ENCODE measurements at places on chromosomes 1 and 21.

DNA sequence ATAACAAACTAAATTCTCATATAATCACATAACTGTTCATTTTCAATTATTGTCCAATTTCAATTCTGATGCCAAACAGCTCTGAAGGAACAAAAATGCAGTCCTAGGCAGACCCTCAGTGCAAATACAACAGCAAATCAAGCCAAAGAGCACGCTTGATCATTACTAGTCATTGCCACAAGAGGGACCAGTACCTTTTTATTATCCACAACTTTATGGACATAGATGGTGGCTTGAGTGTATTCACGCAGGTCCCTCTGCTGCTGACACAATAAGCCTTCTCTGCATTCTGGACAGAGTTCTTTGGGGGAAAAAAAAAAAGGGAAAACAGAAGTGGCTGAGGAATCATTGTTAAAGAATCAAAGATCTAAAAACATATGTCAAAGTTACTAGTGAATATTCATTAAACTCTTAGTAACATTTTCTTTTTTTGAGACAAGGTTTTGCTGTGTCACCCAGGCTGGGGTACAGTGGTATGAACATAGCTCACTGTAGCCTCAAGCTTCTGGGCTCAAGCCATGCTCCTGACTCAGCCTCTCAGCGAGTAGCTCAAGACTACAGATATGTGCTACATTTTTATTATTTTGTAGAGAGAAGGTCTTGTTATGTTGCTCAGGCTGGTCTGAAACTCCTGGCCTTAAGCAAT lies 34.3 kb upstream of the RAP1GAP start:
- DNase-seq, result peak; percentile 40

DNA sequence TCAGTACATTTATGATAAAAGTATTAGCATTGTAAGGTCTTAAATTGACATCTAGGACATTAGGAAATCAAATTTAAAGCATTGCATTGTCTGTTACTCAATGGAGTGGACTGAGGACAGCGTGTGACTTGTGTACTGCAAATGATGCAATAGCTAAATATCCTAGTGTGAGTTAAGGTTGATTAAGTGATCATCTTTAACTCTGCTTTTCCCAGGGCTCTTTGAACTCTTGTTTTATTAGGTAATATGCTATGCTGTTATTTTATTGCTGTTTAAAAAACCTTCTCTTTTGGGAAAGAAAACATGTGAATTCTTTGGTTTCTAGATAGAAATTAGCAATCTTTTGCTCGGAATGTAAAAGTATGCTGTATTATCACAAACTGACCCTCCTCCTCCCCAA lies 38.6 kb downstream of the NFIA start:
- no peak for DNase-seq

GRCh38 chr1:178382372-178382771 lies 114.4 kb downstream of the CLEC20A start:
- no peak for DNase-seq

DNA sequence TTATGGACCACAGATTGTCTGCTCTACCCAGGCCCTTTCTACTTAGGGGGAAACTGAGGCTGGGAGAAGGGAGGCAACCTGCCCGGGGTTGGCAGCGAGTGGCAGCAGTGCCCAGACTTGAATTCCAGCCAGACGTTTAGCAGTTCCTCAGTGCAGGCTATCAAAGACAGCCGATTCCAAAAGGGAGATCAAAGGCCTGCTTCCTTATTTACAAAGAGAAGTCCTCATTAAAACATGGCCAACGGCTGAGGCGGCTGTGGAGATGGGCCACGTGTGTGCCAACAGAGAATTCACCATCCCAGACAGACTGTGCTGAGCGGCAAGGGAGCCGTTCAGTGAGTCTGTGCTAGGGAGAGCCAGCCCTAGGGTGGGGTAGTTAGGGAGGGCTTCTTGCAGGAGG lies 27.7 kb downstream of the C1QB start:
- no peak for DNase-seq

DNA sequence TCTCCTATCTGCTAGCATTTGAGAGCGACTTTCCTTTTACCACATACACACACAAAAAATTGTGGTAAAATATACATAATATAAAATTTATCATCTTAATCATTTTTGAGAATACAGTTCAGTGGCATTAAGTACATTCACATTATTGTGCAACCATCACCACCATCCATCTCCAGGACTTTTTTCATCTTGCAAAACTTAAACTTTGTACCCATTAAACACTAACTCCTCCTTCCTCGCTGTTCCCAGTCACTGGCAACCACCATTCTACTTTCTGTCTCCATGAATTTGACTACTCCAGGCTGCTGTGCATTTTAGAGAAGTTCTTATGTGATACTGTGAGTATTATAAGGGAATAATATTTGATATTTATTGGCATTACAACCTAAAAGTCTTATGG lies 181.3 kb downstream of the C1orf21 start:
- no peak for DNase-seq

DNA sequence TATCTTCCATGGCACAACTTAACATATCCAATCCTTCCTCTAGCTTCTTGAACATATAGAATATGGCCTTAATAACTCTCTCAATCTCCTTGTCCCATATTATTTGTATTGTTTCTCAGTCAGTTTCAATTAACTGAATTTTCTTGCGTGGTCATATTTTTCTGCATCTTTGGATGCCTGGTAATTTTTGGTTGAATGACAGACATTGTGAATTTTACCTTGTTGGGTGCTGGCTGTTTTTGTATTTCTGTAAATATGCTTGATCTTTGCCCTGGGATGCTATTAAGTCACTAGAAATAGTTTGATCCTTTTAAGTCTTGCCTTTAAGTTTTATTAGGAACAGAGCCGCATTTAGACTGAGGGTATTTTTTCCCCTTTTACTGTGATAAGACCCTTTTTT lies 5.9 kb downstream of the SAMD13 start:
- DNase-seq, result no peak

- DNase-seq, result no peak
Observed at GRCh38 chr1:20052386-20052785, 17.6 kb upstream of the PLA2G5 start.

DNA sequence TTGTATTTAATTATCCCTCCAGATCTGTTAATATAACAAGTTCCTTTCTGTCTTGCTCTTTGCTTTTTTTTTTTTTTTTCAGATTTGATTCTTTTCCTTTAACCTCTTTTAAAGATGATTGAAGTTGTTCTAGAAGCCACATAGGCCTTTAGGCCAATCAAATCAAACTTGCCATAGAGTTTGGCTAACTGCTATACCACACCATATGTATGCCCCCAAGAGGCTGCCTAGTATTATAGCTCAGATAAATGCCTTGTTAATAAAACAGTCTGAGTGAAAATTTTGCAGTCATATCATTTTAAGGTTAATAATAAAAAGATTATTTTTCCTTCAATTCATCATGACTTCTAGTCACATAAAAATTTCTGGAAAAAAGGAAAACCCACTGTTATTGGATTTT lies 696.0 kb upstream of the CHRM3 start:
- no peak for DNase-seq

DNA sequence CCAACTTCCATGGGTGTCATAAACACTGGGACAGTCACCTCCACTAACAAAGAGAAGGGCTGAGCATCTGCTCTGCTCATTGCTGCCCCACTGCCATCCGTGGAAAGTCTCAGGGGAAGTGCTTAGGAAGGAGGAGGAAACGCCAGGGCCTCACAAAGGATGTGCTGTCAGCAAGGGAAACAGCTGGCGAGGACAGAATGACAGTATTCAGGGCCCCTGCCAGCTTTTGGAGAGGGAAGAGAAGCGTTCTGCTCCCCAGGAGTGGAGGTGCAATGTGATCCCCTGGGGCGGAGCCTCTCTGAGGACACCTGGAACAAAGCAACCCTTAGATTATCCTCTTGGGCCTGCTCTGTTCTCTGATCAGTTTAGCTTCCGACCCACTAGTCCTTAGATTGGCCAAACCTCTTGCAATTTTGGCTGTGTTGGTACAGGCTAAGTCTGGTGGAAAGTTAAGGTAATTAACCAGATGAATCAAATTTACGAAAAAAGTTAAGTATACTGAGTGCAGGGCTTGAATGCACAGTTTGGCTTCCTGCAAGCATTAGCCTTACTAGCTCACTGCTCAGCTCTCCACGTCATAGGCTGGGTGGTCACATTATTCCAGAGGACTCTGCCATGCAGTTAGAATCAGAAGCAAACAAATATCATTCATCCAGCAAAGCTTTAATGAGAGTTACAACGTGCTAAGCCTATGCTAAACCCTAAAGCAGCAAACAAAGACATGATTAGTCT lies 170.2 kb upstream of the NFIA start:
- DNase-seq, result peak; percentile 88

DNA sequence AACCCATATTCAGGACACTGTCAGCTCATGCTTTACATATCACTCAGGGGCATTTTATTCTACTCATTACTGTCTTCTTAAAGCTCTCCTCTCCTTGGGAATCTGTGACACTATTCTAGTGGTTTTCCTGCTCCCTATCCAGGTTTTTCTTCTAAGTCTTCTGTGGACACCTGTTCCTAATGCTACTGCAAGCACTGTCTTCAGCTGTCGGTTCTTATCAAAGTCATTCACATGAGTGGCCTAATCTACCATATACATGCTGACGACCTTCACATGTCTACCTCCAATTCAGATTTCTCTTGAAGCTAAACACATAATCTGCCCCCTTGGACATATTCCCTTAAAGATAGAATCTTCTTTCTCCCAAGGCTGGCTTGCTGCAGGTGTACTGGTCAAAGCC lies 39.8 kb upstream of the PRRX1 start:
- peak; percentile 49 for DNase-seq

DNA sequence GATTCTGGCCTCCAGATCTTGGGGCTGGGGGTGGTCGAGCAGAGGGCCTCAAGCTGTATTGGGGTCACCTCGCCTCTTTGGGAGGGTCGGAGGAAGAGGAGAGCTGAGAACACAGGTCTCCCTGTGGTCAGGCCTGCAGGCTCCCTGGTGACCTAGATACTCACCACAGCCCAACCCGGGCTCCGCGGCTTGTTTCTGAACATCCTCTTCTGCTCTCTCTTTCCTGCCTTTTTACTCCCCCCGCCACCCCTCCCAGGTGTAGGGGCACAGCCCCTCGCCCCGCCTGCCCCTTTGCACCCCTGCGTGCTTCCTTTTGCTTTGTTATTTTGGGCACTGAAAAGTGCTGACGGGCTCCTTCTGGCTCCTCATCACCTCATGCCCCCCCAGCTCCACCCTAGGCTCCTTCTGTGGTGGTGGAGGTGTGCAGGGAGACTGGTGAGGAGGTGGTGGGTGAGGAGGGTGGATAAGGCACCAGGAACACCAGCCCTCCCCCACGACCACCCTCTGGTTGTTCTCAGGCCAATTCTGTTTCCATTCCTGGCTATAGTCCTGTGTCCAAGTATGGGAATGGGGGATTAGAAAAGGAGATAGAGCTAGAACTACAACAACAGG lies 10.6 kb upstream of the LINGO4 start:
- no peak for DNase-seq

DNA sequence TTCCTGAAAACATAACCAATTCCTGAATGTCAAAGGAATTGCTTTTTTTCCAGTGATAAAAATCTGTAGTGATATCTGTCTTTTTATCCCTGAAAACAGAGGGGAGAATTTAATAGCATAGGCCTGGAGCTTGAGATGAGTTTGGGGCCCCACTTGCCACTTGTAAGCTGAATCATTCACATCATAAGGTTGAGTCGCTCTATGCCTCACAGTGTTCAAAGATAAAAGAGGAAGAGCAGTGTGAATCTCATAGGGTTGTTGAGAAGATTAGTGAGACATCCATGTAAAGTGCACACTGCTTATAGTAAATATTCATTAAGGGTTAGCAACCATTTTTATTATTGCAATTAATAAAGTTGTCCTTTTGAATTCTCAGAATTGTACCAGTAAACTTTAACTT lies 271.3 kb downstream of the DNM3 start:
- DNase-seq, result no peak

GRCh38 chr1:48697066-48697707 lies 79.5 kb downstream of the BEND5 start:
- peak; percentile 63 for DNase-seq

GRCh38 chr1:98981917-98982513 lies 22.6 kb downstream of the PLPPR5 start:
- DNase-seq, result no peak

- no peak for DNase-seq
Observed at GRCh38 chr21:21898801-21899200, 900.6 kb downstream of the NCAM2 start.

DNA sequence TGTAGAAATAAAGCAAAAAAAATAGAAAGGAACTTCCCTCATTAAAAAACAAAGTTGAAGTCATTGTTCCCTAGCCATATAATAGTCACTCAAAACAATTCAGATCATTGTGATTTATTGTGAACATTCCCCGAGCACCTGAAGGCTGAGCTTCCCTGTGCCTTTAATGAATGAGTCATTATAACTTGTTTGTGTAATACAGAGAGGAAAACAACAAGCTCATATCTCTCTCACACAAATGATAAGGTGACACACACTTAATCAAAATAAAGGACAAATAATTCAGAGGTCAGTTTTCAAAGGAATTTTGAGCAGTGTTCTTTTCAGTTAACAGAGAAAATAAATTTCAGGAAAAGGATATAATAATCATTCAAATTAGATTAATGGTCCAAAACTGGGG lies 326.2 kb downstream of the DUSP10 start:
- DNase-seq, result no peak

DNA sequence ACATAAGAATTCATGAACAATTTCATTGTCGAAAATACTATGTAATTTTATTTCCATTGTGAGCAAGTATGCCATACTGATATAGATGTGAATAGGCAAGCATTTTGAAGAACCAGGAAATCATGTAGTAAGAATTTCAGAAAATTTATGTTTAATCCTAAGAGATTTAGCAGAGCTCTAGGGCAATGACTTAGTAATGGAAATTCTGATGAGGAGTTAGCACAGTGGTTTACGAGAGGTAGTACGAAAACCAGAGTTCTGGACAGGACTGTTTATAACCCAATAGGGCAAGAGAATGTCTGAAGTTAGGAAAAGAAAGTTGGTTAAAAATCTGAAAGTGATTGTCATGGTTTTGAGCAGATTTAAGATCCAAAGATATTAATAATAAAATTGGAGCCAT lies 439.6 kb upstream of the DEPDC1 start:
- DNase-seq, result no peak

DNA sequence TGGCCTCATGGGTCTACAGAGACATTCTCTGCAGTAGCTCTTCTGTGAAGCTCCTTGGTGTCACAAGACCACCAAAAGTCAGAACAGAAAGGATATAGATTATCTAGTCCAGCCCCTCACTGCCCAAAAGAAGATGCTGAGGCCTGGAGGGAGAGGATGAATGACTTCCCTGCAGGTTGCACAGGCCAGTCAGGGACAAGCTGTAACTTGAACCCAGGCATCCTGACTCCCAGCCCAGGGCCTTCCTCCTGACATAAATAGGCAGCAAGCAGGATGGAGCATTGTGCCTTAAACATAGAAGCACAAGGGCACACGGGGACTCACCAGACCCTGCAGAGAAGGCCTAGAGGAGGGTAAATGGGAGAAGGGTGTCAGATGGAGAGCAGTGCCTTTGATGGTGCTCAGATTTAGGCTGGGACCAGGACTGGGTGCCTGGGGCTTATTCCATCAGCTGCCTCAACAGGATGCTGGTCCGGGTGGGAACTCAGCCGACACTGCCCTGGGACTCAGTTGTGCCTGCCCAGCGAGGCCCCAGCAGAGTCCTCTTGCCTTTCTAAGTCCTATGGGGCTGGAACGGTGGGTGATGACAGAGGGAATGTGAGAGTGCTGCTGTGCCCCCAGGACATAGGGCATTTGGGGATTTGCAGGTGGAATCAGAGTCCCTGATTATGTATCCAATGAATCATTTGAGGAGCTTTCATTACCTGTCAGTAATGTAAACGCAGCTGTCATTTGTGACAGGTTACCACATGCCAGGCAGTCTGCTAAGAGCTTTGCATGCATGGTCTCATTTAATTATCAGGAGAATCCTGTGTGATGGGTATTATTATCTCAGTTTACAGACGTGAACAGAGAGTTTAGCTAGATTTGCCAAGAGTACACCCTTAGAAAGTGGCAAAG lies 13.2 kb downstream of the S100A7A start:
- DNase-seq, result peak; percentile 16

- DNase-seq, result no peak
Observed at GRCh38 chr1:156248323-156248683, 447 bp upstream of the PAQR6 start.
